ENCODE measurements at places on chromosomes 3 and 15.

DNA sequence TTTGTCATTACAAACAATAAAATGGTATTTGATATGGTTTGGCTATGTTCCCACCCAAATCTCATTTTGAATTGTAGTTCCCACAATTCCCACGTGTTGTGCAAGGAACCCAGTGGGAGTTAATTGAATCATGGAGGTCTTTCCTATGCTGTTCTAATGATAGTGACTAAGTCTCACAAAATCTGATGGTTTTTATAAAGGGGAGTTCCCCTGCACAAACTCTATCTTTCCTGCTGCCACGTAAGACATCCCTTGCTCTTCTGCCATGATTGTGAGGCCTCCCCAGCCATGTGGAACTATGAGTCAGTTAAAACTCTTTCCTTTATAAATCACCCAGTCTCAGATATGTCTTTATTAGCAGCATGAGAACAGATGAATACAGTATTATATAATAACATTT, 15.4 kb upstream of the AADAC start:
- no peak for DNase-seq

GRCh38 chr3:113169891-113170452, 41.4 kb upstream of the BOC start:
- no peak for DNase-seq

GRCh38 chr3:127224118-127224517, 31.2 kb downstream of the PRR23E start:
- no peak for DNase-seq

DNA sequence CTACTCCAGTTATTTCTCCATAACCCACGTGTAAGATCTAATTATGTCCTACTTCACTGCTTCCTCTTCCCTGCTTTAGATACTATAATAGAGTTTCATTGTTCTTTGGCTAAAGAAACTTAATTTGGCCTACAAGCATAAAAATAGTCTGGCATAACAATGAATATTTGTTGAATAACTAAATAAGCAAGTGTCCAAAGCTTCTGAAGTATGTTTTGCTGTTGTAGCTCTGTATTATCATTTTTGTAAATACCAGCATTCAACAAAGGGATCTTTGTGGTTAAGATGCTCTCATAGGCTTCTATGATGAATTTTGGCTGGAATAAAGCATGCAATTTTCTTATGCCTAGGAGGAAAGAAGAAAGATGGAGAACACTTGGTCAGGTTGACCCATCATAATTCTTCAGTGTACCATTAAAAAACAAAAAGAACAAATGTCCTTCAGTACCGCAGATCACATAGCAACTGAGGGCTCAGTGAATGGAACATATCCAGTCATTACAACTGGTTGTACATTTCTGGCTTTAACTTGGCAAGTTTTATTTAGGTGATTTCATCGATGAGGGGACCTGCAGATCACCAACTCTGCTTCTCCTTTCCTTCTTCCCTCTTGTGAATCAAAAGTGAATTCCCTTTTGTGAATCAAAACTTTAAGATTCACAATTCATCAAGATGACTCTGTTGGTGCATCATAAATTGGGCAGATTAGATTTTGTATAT, 465.9 kb upstream of the TGFBR2 start:
- no peak for DNase-seq

- no peak for DNase-seq
Measured at GRCh38 chr3:21054064-21054463, 696.9 kb downstream of the ZNF385D start.

All from body of pancreas (tissue), 4 donors.